Psoas muscle (tissue), 8 donors: ENCODE measurements at places on chromosomes 2 and 18. TPM values are rescaled to one million over a fixed set of nuclear protein-coding genes. Genes with fewer than 3 reads are reported as not detected.

- no peak for DNase-seq
Observed at GRCh38 chr2:68912111-68912510, 40.6 kb downstream of the GKN2 start.

DNA sequence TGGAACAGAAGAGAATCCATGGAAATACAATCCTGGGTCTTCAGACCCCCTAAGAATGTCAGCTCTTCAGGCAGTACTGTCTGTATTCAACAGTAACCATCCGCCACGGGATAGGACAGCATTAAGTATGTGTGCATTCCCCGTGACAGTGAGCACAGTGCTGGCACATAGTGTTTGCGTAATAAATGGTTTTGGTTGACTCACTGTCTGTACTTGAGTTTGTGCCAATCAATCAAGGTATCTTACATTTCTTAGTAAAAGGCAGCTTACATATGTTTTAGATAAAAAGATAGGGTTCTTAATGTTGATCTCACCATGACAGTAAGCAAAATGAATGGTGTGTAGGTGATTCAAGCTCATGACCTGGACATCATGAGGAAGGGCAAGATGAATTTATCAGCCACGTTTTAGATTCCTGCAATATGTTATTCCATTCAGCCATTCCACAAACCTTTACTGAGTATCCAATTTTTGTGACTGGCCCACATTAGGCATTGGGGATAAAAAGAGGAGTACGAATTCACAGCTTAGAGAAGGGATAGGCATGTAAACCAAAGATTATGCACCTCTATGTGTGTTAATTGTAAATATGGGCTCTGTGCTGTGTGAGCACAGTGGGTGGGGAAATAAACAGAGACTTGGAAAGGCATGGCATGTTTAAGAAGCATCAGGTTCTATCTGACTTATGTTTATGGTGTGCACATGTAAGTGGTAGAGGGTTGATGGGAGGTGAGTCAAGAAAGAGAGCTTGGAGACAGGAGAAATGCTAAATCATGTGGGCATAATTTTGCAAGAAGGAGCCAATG lies 258.8 kb downstream of the SLC8A1 start:
- DNase-seq: no peak

CCDC150 gene
- 0.56 TPM for total RNA-seq

- no peak for DNase-seq
Observed at GRCh38 chr2:44275927-44276303, 635 bp downstream of the SLC3A1 start.

AQP12B gene
- total RNA-seq: not detected

DNA sequence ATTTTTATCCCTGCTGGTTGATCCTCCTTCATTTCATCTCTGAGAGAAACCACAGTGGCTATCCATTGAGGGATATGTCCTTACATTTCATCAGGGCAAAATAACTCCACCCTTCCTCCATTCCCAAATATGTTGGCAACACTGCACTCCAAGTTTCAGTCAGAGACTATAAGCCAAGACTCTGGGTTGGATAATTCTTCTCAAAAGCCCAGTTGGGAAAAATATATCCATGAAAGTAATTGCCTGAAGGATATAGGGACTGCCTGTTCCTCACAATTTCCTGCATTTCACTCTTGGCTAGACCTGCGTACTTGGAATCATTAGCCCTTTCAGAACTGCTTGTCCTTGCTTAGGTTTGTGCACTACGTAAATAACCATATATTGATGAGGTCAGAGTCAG lies 27.9 kb upstream of the EPB41L3 start:
- no peak for DNase-seq

DNA sequence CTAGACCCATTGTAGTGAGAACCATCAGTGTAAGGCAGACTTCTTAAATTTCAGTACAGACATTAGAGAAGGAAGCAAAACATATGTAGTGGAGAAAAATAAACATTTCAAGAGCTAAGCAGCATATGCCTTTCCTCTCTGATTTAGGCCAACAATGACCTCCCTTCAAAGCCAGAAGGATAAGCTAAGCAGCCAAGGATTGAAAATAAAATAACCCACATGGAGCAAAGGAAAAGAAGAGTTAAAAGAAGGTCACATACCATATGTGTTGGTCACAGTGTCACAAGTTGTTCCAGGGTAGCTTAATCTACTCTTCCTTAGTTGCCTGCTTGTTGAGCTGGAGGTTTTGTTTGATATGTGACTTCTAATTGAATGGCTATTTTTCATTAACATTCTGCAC lies 15.6 kb upstream of the LAMA1 start:
- DNase-seq: no peak

- no peak for DNase-seq
Observed at GRCh38 chr2:146239392-146240135, 1605.3 kb upstream of the ACVR2A start.

ESPNL gene
- 0.22 TPM for total RNA-seq

DNA sequence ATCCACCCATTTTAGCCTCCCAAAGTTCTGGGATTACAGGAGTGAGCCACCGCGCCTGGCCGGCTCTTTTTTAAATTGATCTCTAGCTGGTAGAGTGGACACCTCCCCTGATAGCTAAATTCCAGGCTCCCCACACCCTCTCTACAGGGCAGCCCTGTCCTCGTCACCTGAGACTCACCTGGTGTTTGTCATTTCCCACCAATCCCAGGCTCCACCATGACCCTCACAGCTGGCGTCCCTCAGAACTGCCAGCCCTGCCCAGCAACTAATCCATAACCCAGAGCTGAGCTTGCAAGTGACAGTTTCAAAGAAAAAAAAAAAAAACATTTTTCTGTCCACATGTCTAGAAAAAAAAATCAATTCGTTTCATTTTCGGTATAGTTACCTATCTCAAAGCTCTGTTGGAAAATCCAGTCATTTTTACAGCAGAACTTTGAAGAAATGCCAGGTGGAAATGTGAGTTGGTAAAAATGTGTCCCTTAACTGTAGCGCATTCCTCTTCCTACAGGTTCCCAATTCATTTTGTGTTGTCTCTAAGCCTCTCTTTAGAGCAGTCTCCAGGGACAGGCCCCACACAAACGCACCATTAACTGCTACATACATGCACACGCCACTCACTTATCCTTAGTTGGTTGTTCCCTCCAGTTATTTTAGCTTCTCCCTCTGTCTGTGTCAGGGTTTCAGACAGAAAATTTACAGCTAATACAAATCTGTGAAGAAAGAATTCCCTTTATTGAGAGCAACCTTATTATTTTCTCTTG lies 294.7 kb downstream of the FBXO15 start:
- DNase-seq: no peak

GRCh38 chr2:54708584-54709335 lies 14.7 kb upstream of the EML6 start:
- DNase-seq: peak; percentile 52

DNA sequence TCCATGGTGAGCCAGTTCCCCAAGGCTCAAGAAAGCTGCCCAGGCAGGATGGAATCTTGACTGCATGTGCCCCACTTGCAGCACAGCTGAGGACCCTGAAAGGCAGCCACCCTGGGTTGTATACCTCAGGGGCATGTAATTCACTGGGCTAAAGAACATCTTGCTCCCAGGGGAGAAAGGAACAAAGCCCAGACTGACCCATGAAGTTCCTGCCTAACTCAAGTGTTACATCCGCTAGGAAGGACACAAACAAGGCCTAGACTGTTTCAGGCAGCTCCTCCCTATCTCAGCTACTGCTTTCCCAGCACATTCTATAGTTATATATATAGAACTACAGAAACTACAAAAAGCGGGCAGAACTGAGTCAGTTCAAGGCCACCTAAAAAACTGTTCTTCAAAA lies 69.0 kb downstream of the RBM43 start:
- DNase-seq: no peak

AFG3L2 gene
- total RNA-seq: 163 TPM

UNC80 gene
- not detected for total RNA-seq

- no peak for DNase-seq
Observed at GRCh38 chr18:6205706-6206105, 209.0 kb downstream of the L3MBTL4 start.

DNA sequence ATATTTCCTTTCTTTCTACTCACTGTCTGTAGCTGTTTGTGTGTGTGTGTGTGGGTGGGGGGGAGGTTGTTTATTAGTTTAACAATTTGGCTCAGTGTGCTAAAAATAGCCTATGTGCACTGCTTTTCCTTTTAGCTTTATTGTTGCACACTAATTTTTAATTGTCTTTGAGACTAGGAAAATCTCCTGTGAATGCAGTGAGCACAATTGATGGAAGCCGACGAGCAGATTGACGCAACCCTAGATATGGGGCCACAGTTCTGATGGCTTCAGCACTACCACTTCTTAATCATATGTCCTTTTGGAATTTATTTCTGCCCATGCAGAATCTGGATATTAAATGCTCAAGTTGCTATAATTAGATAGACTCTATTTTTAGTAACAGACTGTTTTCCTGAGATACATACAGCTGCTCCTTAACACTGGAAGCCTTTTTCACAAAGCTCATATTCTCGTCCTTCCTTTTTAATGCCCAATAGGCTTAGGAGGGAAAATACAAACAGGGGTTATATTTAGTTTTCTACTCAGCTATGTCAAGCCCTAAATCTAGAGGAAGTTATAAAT lies 109.1 kb downstream of the IRS1 start:
- DNase-seq: no peak

FBXO15 gene
- not detected for total RNA-seq

GRCh38 chr2:54482715-54483114 lies 26.6 kb downstream of the SPTBN1 start:
- peak; percentile 78 for DNase-seq

DNA sequence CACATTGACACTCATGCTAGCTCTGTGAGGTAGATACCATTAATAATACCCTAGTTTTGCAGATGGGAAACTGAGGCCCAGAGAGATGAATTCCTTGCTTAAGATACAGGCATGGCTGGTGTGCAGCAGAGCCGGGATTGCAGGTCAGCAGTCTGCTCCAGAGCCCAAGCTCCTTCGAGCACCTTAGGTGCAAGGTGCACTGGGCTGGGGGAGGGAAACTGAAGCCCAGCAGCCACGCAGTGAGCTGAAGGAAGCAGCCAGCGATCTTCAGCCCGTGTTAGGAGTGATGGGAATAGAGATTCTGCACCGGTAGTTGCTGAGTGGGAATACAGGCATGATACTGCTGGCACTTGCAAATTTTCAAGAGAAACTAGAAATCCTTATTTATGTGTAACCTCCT lies 50.6 kb downstream of the TANC1 start:
- DNase-seq: no peak

DNA sequence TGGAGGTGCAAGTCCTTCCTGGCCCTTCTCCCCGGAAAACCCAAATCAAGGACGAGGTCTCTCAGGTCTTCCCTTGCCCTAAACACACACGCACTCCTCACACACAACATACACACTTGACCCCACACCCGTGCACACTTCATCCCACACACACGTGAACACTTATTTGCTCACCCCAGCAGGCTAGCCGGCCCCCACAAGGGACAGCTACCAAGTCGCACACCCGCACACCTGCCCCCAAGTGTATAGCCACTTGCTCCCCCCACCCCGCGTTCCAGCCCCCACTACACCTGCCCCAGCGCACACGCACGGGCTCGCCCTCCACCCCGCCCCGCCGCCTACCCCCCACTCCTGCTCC lies 359 bp downstream of the TGFBRAP1 start:
- DNase-seq: peak; percentile 59

CTDP1 gene
- total RNA-seq: 7.6 TPM

METTL4 gene
- 5.0 TPM for total RNA-seq

- no peak for DNase-seq
Observed at GRCh38 chr2:74391209-74391579, 11.1 kb upstream of the DCTN1 start.

GRCh38 chr18:61575419-61575818 lies 242.2 kb downstream of the CDH20 start:
- no peak for DNase-seq

DNA sequence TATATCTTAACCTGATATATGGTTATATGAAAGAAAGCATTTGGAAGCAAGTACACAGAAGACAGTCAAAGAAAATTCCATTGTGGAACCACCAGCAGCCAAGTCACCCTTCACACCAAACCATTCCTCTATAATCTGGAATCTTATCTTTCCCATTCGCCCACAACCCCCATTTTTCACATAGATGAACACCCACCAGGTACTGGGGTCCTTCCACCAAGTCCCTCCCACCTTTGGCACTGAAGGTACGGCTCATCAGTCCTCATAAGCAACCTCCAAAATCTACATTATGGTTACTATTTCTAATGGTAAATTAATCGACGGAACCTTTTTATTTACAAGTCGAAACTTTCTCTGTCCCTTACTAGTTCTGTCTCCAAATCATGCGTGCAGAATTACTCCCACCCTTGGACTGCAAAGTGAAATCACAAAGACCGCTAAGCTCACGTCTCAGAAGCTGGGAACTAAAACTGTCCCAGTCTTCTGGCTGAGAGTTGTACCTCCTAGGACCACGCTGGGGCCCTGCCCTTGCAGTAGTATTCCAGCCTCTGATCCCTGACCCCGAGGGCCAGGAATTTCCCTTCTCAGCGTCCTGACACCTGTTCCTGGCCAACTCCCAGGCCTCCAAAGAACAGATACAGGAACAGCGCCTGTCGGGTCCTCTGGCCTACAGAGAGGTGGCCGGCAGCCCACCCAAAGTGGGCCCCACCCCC lies 702 bp downstream of the OLA1 start:
- DNase-seq: no peak

DNA sequence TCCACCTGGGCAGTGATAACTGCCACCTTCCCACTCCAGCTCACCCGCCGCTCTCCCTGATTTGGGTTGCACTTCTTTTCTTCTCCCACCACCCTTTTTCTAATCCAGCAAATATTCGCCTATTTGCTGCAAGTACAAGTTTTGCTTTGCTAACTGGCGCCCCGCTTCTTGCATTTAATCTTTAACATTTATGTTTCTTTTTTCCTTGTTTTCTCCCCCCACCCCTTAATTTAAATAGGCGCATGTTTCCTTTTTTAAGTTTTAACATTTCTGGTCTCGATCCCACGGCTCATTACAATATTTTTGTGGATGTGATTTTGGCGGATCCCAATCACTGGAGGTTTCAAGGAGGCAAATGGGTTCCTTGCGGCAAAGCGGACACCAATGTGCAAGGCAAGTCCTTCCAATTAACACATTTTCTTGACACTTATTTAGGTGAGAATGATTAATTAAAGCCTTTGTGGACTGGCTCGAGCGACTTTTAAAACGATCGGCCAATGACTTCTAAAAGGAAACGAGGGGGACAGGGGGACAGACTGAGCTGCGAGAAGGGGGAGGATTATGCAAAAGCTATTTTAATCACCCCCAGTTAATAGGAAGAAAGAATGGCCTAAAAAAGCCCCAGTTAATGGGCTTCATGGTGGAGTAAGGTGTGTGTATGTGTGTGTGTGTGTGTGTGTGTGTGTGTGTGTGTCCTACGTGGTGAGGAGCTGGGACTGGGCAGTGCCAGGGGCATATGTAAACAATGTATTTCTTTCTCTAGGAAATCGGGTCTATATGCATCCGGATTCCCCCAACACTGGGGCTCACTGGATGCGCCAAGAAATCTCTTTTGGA lies 1.6 kb downstream of the TBR1 start:
- DNase-seq: no peak

ERFE gene
- 2.8 TPM for total RNA-seq

GRCh38 chr2:43537137-43537536 lies 58.7 kb downstream of the THADA start:
- no peak for DNase-seq

LRRTM4 gene
- not detected for total RNA-seq

- DNase-seq: no peak
Observed at GRCh38 chr2:63249161-63249560, 198.5 kb downstream of the OTX1 start.
